Smooth muscle cell of the coronary artery (primary cell): ENCODE measurements at places on chromosomes 3 and 15. TPM values are rescaled to one million over a fixed set of nuclear protein-coding genes. Genes with fewer than 3 reads are reported as not detected.

Gene CPEB1
- total RNA-seq = 1.7 and 13.8 TPM in 2 replicates

Gene TMC3
- 13.7 TPM in 1 of 2 replicates, not detected in the other for total RNA-seq

Gene PLA2G4D
- total RNA-seq = not detected in 2 replicates

Gene EFCC1
- total RNA-seq = under 0.01 TPM in 1 of 2 replicates, not detected in the other

Gene LRRC49
- total RNA-seq = 8.7 and 10.9 TPM in 2 replicates

Gene IGDCC3
- total RNA-seq = not detected in 2 replicates

Gene TRPM1
- total RNA-seq = not detected in 2 replicates
